Bronchial epithelial cell (primary cell): ENCODE measurements at places on chromosomes 6 and 20.

GRCh38 chr20:50893620-50894019 is 37.6 kb downstream of the ADNP start:
- DNase-seq, result no peak

GRCh38 chr20:23139524-23139923 is 53.4 kb upstream of the CD93 start:
- peak; percentile 96 for DNase-seq

- no peak for DNase-seq
Measured at GRCh38 chr6:104126315-104127005, 733.3 kb downstream of the HACE1 start.

GRCh38 chr6:100134703-100135102 is 140.7 kb upstream of the MCHR2 start:
- DNase-seq, result peak; percentile 30

GRCh38 chr6:73637404-73637803 is 16.4 kb downstream of the SLC17A5 start:
- DNase-seq, result no peak

- peak; percentile 47 for DNase-seq
Measured at GRCh38 chr6:64330694-64331307, 695.2 kb downstream of the PHF3 start.

DNA sequence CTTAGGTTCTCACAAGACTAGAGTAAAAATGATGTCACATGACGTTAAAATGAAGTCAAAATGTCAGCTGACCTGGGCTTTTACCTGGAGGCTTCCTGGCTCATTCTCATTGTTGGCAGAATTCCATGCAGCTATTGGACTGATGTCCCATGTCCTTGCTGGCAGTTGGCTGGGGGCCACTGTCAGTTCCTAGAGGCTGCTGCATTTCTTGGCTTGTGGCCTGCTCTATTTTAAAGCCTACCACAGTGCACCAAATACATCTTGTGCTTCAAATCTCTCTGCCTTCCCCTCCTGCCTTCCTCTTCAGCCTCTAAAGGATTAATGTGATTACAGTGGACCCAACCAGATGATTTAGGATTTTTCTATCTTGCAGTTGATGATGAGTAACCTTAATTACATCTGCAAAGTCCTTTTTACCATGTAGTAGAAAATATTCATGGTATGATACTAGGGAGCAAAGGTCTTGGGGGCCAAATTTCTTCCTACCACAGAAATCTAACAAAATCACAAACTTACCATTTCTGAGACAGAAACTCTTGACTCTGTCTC is 81.9 kb downstream of the FIG4 start:
- peak; percentile 8 for DNase-seq

DNA sequence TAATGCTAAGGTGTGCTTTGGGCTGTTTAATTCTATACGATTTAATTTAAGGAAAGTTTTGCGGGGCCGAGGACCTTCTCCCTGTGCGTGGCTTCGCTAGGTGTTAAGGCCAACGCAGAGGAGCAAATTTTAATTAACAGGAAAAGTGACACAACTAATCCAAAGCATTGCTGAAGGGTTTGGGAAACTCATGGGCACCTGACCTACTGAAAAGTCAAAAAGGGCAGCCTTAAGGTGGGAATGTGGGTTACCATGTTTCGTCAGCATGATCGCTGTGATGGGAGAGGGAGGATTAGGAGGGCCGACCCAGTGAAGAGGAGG is 415 bp upstream of the CUL9 start:
- peak; percentile 5 for DNase-seq
